Stimulated activated CD4-positive, alpha-beta T cell treated with anti-CD3 and anti-CD28 coated beads, TNF-alpha, amount 100 ng/mL, for 24 hours (primary cell): ENCODE measurements at places on chromosomes 1 and 21.

DNA sequence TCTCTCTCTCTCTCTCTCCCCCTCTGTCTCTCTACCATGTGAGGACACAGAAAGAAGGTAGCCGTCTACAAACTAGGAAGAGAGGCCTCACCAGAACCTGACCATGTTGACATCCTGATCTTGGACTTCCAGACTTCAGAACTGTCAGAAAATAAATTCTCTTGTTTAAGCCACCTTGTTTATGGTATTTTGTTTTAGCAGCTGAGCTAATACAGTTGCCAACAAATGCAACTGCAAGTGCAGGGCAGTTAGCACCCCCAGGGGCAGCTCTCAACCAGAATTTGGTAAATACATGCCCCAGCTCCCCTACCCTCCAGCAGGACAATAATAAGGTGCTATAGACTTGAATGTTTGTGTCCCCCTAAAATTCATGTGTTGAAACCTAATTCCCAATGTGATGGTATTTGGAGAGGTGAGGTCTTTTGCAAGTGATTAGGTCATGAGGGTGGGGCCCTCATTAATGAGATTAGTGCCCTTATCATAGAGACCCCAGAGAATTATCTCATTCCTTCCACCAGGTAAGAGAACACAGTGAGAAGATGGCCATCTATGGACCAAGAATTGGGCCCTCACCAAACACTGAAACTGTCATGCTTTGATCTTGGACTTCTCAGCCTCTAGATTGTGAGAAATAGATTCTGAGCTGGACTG, 6.7 kb upstream of the SLC45A1 start:
- DNase-seq: no peak

DNA sequence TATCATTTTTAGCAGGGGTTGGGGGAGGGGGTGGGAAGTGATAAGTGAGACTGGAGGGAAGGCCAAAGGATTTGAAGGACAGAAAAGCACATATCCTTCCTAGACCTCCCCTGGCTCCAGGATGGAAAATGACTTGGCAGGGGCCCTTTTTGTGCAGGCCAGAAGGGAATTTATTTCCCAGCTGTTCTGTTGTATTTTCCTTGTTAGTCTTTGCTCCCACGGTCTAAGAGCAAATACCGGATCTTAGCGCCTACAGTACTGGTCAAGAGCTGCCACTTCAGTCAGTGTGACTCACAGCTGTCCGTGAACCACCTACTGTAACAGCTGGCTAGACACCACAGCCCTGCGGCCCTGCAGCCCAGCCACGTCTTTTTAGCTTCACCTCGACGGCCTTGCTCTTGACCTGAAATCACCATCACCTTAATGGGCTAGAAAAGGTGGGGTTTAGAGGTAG, 51.0 kb upstream of the ERRFI1 start:
- no peak for DNase-seq

- no peak for DNase-seq
These were observed 14.5 kb upstream of the AXDND1 start for GRCh38 chr1:179351281-179351680.

DNA sequence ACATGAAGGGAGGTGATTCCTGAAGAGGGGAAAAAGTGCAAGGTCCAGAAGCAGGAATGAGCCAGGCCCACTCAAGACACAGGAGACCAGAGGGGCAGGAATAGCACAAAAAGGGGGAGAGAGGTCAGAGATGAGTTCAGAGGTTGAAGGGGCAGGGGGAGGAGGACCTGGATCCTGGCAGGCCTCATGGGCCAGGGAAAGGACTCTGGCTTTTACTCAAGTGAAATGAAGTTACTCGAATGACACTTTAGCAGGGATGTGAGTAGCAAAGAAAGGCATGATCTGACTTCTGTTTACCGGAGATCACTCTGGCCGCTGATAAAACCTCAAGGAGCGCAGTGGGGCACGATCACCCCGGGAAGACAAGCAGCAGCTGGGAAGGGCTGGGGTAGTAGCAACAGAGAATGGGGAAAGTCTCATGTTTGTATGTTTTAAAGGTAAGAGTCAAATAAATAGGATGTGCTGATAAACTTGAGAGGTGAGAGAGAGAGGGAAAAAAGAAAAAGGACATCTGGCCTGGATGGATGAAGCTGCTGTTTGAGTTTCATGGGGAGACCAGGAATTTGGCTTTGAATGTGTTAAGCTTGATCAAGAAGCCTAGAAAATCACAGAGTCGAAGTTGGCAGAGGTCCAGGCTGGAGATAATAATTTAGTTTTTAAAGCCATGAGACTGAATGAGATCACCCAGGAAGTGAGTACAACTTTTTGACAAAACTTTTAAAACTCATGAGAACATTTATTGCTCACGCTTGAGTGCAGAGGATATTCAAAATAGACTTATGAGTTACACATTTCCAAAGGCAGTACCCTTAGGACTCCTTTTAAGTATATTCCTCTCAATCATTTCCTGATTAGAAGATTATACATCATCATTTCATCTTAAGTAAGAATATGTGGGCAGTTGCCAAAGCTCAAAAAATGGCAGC, 156.0 kb downstream of the RERE start:
- DNase-seq: peak; percentile 14

DNA sequence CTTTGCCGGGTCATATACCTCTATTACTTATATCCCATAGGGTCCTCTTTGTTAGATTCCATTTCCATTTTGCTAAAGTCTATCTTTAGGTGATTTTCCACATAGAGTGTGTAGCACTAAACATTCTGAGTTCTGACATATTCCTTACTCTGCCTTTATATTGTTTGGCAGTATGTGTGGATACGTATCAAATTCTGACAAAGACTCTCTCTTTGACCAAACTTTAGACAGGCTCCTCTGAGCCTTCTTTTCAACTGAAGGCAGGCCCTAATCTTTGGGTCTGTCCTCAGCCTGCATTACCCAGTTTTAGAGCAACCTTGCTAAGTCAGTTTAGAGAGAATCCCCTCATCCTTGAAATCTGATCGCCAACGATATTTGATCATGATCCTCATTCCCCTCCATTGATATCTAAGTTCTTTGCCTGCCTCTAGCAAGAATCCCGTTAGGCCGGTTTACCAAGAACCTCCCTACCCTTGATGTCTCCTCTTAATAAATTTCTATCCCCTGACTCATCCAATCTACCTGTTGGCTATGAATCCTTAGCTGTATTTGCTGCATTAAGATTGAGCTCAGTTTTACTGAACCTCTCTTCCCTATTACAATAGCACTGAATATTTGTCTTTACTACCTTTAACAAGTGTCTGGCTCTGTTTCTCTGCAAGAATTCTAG, 10.4 kb upstream of the PPT1 start:
- no peak for DNase-seq

GRCh38 chr21:39317134-39318090, 4.0 kb upstream of the BRWD1 start:
- no peak for DNase-seq

GRCh38 chr1:248913933-248914332, 7.9 kb downstream of the PGBD2 start:
- no peak for DNase-seq
